ENCODE measurements at places on chromosomes 5 and 9.

- DNase-seq = no peak
These were observed 5.8 kb upstream of the MEF2C start for GRCh38 chr5:88888848-88889188.

DNA sequence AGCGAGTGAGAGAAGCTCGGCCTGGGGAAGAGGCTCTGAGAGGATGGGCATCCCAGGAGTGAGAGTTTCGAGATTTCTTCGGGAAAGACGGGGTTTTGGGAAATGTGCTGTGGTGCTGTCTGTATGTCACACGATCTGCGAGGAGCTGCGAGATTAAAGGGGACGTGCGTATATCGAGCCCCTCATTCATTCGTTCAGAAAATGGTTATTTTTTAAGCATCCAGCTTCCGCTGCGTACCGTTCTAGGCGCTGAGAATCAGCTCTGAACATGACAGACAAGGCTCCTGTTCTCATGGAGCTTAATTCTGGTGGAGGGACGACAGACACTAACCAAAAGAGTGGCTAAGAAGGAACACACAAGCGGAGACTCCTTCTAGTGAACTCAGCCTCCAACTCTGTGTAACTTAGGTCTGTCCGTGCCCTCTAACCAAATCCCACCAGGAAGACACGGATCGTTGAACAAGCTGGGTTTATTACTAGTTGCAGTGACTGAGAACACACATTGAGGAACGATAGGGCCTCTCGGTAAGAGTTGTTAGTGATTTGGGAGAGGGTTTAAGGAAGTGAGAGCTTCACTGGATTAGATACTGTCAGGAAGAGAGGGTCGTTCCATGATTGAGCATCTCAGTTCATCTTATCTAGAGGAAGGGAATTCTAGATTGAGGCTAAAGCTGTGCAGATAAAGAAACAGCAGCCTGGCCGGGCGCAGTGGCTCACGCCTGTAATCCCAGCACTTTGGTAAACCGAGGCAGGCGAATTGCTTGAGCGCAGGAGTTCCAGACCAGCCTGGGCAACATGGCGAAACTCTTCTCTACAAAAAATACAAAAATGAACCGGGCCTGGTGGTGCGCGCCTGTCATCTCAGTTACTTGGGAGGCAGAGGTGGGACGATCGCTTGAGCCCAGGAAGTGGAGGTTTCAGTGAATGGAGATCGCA lies 1.0 kb upstream of the FBXW11 start:
- DNase-seq = no peak

DNA sequence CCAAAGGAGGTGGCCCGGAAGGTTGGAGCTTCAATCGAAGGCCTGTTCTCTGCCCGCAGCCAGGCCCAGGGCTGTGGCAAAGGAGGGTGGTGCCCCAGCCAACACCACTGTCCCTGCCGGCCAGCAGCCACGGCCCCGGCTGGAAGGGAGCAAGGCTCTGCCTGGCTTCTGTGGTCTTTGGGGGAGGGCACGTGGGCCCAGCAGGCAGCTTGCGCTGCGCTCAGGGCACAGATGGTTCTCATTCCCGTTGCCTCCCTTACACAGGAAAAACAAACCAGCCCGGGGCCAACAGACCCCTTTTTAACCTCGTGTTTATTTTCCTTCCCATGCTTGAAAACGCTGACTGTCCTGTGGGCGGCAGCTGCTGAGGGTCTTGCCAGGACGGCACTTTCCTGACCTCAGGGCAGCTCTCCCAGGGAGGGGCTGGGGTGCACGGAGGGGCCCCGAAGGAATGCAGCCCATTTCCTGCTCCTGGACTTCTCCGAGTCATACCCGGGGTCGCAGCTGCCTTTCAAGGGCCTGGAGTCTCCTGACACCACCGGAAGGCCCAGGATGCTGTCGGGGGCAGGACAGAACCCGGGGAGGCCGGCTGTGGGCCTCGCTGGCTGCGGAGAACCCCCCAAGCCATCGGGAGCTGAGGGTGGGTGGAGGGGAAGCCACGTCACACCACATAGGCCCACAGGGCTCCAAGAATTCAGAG lies 1.1 kb upstream of the GPSM1 start:
- DNase-seq = no peak

DNA sequence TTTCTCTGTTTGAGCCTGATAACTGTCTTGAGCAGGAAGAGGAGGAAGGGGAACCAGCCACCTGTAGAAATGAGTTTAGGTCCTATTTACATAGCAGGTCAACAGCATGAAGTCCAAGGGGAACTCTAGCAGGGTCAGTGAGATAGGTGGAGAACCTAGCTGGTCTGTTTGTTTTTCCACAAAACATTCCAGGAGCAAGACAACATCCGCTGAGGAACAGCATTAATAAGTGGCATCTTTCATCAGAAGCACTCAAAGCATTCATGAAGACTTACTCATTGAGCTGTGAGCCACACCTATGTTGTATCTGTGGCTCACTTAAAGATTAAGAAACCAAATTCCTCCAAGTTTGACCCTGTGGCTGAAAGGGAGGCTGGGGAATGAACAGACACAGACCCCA lies 115.9 kb downstream of the ACTBL2 start:
- no peak for DNase-seq

DNA sequence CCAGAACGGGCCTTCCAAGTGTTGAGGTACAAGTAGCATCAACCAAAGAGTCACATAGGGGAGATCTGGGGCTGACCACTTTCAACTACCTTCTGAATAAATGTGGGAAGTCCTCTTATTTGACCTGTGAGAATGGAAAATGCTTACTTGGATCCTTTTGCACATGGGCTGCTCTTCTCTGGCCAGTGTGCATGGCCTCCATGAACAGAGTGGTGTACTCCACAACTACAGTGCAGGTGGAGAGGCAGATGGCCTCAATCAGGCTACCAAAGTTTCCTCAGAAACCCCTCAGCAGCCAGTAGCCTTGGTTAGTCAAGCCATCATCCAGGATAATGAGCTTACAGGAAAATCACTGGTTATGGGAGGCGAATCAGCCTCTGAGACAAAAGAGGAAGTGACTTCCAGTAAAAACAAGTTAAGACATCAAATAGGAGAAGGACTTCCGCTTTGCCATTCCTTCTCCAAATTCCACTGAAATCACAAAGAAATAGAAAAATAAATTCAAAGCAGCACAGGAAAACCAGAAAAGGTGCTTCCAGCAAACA lies 18.3 kb upstream of the FCHO2 start:
- no peak for DNase-seq

GRCh38 chr5:136084698-136085097 lies 47.9 kb upstream of the SMAD5 start:
- DNase-seq = no peak

GRCh38 chr5:108382784-108383330 lies 959 bp upstream of the FBXL17 start:
- DNase-seq = no peak

DNA sequence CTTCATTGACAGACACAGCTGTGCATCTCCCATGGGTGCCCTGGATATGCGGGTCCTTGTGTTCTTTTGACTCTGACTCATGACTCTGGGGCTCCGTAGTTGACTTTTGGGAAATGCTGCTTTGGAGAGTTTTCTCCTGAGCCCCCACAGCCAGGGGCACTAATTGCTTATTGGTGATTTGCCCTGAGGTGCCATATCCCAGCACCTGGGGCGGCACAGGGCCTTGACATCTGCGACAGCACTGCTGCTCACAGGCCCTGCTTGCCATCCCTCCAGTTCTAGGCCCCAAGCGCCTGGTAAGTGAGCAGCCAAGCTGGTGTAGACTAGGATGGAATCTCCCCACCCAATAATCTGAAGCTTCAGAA lies 75.1 kb downstream of the AMBP start:
- DNase-seq = no peak

GRCh38 chr5:99019812-99020697 lies 91.2 kb upstream of the CHD1 start:
- peak; percentile 66 for DNase-seq

DNA sequence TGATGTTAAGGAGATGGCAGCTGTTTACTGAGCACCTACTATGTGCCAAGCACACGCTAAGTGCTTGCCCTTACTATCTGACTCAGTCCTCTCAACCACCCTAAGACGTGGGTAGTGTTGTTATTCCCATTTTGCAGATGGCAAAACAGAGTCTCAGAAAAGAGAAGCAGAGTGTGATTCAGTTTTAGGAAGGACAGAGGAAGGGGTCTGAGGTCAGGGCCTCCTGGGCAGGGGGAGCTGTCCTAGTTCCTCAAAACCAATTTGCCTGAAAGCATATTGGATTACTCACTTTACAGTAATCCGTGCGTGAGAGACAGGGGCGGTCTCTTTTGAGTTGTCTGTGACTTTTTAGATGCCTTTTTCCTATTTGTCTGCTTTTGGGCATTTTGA lies 23.2 kb downstream of the DNM1 start:
- DNase-seq = no peak

DNA sequence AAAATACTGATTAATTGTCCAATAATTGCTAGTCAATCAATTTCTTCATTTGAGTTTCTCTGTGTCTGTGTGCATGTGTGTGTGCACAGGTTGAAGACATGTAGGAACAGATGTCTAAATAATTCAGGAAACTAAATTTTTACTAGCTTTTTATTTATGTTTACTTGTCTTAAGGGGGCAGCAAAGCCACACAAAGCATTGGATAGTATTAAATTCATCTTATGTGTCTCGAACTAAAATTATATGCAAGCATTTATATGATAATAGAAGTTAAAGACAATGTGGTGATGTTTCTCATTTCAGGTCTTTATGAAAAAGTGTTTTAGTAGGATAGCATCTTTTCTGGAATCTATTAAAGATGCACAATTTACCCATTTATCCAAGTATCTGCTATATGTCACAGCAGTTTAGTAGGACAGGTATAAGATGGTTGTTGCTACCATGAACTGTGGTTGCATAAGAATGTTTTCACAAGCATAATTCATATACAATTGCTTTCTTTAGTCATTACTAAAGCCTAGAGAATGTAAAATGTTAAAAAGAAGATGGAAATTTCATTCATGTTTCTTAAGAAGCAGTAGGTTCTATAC lies 784.6 kb upstream of the NUDT12 start:
- peak; percentile 19 for DNase-seq

DNA sequence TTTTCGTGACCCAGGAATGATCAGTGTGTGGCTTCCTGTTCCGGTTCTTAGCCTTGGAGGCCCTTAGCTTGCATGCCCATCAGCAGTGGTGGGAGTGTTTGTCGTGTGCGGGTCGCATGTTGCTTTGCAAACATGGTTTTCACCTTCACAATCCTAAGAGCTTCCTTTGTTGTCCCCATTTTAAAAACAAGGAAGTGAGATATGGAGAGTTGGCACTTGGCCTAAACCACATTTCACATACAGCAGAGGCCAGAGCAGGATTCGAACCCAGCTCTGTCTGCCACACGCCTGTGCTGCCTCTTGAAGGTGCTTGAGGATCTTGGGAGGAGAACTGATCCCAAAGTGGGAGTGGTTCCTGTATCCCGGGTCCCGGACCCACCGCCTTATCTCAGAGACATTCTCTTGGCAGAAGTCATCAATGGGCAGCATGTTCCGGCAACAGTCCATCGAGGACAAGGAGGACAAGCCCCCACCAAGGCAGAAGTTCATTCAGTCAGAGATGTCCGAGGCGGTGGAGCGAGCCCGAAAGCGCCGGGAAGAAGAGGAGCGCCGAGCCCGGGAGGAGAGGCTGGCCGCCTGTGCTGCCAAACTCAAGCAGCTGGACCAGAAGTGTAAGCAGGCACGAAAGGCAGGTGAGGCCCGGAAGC lies 38.2 kb upstream of the POMT1 start:
- DNase-seq = no peak

DNA sequence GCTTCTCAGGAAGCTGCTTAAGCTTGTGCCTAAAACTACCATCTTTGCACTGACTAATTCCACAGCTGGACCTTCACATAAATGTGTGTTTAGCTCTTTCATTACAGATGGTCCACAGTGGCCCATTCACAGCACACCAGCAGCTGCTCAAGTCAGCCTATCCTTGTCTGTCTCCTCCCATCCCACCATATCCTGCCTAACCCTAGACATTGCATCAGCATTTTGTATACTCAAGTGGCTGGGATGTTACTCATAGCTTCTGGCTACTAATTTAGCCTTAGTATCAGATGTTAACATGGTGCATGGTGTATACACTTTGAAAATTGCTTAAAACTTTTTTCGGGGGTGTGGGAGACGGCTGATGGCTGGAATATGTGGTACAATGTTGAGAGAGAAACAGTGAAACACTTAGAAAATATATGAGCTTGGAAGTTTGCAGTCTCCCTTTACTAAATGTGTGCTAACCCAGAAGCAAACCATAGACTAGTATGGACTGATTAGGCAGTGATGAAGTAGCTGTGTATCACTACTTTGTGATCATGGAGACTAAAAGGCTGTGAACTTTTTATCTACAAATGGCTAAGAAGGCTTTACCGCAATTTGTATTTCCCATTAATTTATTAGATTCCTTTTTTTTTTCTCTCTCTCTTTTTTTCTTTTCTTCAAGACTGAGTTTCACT lies 83.1 kb downstream of the JMY start:
- DNase-seq = no peak

DNA sequence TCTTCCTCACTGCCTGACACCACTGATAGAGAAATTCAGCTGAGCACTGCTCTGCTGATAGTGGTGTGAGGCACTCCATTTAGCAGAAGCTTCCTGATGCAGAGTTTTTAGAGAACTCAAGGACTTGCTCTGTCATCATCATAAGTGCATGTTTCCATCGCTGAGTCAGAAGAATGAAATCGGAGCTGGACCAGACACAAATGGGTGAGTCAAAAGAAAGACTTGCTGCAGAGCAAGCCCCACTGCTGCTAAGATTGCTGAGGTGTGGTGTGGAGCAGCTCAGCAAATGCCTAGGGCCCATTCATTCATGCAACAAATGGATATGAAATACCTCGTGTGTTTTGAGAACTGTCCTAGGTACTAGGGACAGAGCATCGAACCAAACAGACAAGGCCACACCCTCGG lies 410.2 kb upstream of the SLC30A5 start:
- DNase-seq = no peak

GRCh38 chr5:152622628-152623027 lies 217.5 kb upstream of the NMUR2 start:
- DNase-seq = no peak

DNA sequence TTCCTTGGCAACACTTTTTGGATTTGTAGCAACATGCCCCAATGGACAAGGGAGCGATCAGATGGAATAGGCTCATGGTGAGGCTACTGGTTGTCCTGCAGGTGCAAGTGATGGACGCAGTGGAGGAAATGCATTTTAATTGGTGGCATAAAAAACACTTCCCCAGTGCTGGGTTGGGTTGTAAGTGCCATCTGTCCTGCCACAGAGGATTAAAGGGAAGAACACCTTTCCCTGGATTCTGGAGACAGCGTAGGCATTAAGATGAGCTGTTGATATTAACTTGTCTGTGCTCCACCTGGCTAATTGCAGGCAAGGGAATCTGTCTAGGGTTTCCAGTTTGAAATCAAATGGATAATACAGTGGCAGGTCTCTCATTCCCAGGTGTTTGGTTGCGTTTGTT lies 173.4 kb downstream of the ZNF462 start:
- no peak for DNase-seq

DNA sequence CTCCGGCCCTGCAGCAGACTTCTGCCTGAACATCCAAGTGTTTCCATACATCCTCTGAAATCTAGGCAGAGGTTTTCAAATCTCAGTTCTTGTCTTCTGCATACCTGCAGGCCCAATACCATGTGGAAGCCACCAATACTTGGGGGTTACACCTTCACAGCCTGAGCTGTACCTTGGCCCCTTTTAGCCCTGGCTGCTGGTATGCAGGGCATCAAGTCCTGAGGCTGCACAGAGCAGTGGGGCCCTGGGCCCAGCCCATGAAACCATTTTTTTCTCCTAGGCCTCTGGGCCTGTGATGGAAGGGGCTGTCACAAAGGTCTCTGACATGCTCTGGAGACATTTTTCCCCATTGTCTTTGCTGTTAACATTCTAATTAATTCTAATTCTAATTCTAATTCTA lies 680.6 kb downstream of the ELAVL2 start:
- no peak for DNase-seq
